NCI-H187 (cell line): ENCODE measurements at places on chromosomes 2 and 18.

DNA sequence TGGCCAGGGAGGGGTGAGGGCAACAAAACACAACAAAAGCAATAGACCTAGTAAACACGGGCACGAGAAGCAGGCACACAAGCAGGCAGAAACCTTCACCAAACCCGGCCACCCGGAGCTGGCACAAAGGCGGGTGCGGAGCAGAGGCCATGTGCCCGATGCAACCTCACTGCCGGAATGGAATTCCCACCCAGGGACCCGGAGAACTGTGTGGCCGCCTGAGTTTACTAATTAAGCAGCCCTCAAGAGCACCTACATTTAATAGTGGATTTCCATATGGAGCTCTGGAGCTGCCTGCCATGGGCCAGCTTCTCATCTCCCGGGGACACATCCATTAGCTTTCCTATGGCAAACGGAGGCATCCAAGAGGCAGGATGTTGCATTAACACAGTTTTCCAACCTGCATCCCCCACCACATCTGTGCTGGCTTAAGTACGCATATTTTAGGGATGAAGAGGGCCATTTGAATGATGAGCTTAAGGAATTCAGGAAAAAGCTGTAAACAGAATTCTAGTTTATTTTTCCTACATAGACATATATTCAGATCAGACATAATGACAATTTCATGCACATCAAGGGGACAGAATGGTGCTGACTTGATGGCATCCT is 104.5 kb upstream of the SMIM21 start:
- no peak for DNase-seq

GRCh38 chr2:238489896-238490295 is 63.2 kb downstream of the ASB1 start:
- no peak for DNase-seq

- no peak for DNase-seq
Observed at GRCh38 chr2:19691892-19692291, 209.9 kb downstream of the TTC32 start.

DNA sequence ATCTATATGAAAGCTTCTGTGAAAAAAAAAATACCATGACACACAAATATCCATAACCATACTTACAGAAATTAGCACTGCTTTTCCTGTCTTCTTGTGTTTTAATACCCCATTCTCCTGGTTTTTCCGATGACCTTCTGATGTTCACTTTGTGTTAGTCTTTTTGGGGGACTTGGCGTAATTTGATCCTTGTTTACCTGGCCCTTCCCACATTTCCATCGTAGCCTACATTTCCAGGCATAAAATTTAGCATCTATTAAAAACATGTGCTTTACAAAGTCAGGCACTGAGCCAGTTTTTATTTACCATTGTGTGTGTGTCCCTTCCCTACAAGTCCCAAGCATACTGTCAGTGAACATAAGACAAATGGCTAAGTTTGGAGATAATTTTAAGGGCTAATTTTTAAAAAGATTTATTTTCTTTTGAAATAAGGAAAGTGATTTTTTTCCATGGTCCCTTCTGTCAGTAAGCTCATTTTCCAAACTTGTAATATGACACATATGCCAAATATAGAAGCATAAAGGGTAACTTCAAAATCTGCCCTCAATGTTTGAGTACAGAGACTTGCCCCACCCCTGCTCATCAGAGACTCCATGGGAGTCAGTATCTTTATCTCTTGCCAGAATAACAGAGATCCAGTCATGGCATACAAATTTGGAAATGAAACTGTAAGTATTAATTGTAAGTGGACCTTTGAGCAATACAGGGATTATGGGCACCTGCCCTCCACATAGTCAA is 27.3 kb downstream of the SESTD1 start:
- DNase-seq: no peak

- no peak for DNase-seq
Observed at GRCh38 chr18:62987055-62987830, 271.9 kb downstream of the PHLPP1 start.

DNA sequence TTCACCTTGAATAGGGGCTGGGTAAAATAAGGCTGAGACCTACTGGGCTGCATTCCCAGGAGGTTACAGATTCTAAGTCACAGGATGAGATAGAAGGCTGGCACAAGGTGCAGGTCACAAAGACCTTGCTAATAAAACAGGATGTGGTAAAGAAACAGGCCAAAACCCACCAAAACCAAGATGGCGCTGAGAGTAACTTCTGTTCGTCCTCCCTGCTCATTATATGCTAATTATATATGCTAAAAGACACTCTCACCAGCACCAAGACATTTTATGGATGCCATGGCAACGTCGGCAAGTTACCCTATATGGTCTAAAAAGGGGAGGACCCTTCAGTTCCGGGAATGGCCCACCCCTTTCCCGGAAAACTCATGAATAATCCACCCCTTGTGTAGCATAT is 711.5 kb upstream of the KLHL29 start:
- DNase-seq: no peak

- no peak for DNase-seq
Observed at GRCh38 chr2:236969767-236970655, 115.7 kb upstream of the COPS8 start.

- DNase-seq: peak; percentile 32
Observed at GRCh38 chr2:64989982-64990614, 899 bp downstream of the SLC1A4 start.

DNA sequence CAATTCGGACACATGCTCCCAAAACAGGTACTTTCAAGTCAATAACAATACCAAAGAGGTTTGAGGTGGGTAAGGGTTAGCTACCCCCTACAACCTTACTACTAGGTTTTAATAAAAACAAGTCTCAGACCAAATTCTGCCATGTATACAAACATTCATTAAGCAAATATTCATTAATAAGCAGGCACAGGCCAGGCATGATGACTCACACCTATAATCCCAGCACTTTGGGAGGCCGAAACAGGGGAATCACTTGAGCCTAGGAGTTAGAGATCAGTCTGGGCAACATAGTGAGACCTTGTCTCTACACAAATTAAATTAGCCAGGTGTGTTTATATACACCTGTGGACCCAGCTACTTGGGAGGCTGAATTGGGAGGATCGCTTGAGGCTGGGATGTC is 11.7 kb upstream of the ELAC1 start:
- DNase-seq: no peak

- DNase-seq: no peak
Observed at GRCh38 chr2:925309-925708, 25.3 kb upstream of the SNTG2 start.

GRCh38 chr2:209809256-209809655 is 37.6 kb downstream of the UNC80 start:
- DNase-seq: no peak

DNA sequence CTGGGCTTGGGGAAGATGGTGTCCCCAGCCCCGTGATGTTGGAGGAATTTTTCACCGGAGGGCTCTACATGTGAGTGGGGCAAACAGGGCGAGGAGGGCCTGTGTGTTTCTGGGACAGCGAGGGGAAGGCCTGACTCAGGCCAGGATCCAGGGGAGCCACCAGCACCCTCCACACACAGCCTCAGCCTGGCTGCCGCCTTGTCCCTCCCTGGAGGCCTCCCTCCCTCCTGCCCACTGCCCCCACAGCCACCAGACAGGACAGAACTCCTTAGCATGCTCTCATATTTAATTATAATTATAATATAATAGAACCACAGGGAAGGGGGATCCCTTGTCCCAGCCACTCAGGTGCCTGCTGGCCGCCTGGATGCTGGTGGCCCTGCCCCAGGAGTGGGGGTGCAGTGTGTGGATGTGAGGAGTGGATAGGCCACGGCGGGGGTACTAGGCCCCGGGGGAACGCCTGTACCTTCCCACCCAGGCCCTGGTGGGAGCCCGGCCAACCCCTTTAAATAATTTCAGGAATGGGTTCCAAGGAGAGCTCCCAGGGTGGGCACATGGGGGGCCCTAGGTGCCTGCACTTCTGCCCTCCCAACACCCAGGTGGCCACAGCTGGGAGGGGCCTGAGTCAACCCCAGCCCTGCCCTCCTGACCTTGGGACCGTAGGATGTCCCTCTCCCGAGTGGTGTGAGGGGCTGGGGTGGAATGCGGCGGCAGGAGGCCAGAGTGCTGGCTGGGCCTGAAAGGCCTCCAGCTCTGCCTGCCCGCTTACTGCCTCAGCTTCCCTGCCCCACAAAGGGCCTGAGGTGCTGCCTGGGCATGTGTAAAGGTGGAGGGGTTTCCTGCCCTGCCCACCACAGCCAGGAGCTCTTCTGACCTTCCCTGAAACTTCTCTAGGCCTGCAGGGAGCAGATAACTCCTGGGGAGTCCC is 8.8 kb downstream of the PDCD1 start:
- no peak for DNase-seq

GRCh38 chr2:96525211-96525507 is 11.4 kb upstream of the ARID5A start:
- DNase-seq: no peak

DNA sequence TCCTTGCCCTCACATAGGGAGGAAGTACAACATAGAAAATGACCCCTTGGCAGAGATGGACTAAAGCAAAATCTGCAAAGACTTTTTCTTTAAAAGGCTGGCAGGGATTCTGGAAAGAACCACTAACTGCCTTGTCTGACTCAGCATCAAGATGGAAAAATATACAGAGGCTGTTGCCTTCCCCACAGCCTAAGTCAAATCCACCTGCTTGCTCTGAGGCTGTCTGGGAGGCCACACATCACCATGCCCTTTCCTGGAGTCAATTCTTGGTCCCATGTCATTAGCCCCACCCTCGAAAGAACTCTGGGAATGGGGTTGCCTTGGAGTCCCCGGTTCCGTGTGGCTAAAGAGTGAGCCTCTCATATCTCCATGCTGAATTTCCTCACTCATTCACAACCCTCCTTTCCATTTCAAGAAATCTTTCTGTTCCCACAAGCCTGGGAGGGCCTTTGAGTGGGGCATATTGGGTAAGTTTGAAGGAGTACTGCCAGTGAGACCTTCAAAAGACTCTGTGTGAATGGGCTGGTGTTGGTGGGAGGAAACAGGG is 39.4 kb downstream of the BMP10 start:
- DNase-seq: no peak

DNA sequence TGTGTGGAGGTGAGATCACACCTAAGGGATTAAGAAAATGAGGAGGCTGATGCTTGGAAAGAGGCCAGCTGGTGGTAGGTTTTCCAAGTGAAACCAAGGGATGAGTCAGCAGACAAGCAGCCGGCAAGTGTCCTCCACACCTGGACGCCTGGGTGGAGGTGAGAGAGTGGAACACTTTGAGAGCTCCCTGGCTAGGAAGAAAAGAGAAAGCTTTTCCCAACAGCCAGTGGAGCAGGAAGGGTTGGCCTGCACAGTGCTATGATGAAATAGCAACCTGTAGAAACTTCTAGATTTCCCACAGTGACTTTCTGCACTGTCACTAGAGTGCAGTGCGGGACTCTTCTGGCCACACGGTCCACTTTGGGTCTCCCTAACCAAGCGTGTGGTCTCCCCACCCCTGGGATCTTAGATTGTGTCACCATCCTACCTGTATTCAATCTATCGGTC is 19.6 kb upstream of the IL37 start:
- DNase-seq: no peak

- no peak for DNase-seq
Observed at GRCh38 chr2:109715313-109715805, 78.7 kb upstream of the RGPD5 start.

- no peak for DNase-seq
Observed at GRCh38 chr18:75363446-75364225, 63.9 kb downstream of the SMIM21 start.
